Mesenchymal stem cell (in vitro differentiated cells and primary cell): ENCODE measurements at places on chromosomes 16 and 17.

- no peak overlapping the region for H3K27ac ChIP-seq
- H3K4me1 ChIP-seq, result peaks cover 5% of the 10 kb centered on the region
- H3K4me3 ChIP-seq, result no peak overlapping the region
Observed at GRCh38 chr16:29756654-29757053, 10.9 kb upstream of the C16orf54 start.

GRCh38 chr17:40100669-40101366 lies 429 bp upstream of the NR1D1 start:
- no peaks in the 10 kb centered on the region for H3K27me3 ChIP-seq
- H3K36me3 ChIP-seq, result peaks cover 23% of the 10 kb centered on the region
- peak; percentile 99 for DNase-seq

- no peaks in the 10 kb centered on the region for H3K36me3 ChIP-seq
- no peak for DNase-seq
- H3K27me3 ChIP-seq, result no peaks in the 10 kb centered on the region
- no peak overlapping the region for H3K27ac ChIP-seq
- no peak overlapping the region for H3K4me3 ChIP-seq
Observed at GRCh38 chr17:67452681-67453554, 75.8 kb downstream of the PITPNC1 start.

- DNase-seq, result no peak
- no peak overlapping the region for H3K4me3 ChIP-seq
- H3K27ac ChIP-seq, result no peak overlapping the region
- peaks cover 16% of the 10 kb centered on the region for H3K27me3 ChIP-seq
- H3K36me3 ChIP-seq, result no peaks in the 10 kb centered on the region
Observed at GRCh38 chr17:8822401-8823035, 23.4 kb upstream of the MFSD6L start.

DNA sequence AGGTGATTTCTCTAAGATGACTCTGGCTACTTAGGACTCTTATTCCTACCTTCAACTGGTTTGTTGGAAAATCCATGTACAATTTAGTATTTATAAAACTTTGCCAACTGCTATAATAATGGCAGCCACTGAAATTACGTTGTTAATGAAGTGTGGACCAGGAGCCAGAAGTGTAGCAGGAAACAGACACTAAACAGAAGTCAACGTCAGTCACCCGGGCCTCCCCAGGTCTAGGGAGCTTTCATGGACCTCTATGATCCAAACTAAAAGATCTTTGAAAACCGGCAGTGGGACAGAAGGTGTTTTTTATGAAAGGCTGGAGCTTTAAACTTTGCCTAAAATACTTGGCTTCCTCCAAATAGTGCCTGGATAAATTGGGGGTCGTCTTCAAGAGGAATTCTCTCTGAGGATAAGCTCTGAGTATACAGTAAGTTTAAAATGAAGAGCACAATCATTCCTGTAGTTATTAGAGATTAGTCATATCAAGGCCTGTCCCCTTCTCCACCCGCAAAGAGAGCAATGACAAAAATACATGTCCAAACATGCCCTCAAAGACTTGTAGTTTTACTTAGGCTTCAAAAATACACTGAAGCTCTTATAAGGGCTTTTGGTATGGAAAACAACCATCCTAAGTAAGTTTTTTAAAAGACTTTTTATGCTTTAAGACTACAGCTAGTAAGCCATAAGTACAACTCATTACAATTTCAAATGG lies 34.6 kb downstream of the DCUN1D3 start:
- H3K27me3 ChIP-seq, result no peaks in the 10 kb centered on the region
- H3K36me3 ChIP-seq, result peaks cover 24% of the 10 kb centered on the region
- no peak overlapping the region for H3K4me3 ChIP-seq
- H3K27ac ChIP-seq, result peak overlapping the region; percentile 92

- H3K27me3 ChIP-seq, result no peaks in the 10 kb centered on the region
- H3K27ac ChIP-seq, result no peak overlapping the region
- peaks cover 40% of the 10 kb centered on the region for H3K36me3 ChIP-seq
- no peaks in the 10 kb centered on the region for H3K4me1 ChIP-seq
Observed at GRCh38 chr17:5381542-5381941, 37.9 kb downstream of the NUP88 start.

DNA sequence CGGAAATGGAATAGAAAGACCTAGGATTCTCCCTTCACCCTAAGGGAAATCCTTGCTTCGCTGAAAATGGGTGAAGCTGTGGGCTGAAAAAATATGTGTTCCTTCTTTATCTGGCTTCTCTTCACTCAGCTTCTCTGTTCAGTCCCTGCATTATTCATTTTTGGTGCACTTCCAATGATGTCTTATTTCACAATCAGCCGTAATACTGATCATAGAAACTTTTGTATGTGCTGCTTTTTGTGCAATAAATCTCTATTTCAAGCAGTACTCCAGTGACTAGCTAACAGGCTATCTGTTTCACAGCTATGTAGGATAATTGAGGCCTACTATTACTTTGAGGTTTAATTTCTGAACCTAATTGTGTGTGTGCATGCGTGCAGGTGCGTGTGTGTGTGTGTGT lies 144.6 kb downstream of the FOXL1 start:
- DNase-seq, result no peak
- no peak overlapping the region for H3K4me3 ChIP-seq
- no peaks in the 10 kb centered on the region for H3K4me1 ChIP-seq
- no peaks in the 10 kb centered on the region for H3K36me3 ChIP-seq

DNA sequence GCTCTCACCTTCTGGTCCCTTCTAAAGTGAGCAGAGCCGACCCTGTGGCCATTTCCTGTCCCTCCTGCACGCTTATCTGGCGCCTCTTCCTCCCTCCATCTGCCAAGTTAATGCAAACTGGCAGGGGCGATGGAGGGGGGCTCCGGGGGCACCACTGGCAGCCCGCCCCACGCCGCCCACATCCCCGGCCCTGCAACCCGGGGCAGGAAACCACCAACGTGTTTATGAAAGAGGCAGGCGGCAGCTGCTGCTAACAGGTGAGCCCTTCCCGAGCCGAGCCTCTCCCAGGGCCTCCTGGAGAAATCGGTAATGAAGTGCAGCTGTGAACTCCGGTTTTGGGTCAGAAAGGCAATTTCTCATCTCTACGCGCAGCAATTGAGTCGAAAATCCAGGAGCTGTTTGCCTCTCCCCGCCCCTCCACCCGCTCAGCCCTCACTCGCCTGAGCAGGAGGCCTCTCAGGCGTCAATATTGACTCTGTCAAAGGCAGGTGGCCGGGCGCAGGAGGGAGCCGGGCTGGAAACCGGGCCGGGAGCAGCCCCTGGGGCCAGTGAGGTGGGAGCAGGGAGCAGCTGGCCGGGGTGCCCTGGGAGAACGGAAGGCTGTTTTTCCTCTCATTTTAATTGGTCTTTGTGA lies 164.4 kb upstream of the GSE1 start:
- H3K27ac ChIP-seq, result no peak overlapping the region
- H3K4me3 ChIP-seq, result no peak overlapping the region
- no peaks in the 10 kb centered on the region for H3K27me3 ChIP-seq
- no peak for DNase-seq
- peaks cover 26% of the 10 kb centered on the region for H3K4me1 ChIP-seq

- no peak overlapping the region for H3K27ac ChIP-seq
- no peaks in the 10 kb centered on the region for H3K4me1 ChIP-seq
- H3K4me3 ChIP-seq, result no peak overlapping the region
- no peaks in the 10 kb centered on the region for H3K36me3 ChIP-seq
Observed at GRCh38 chr16:8047736-8048135, 542.6 kb downstream of the TMEM114 start.

- peaks cover 31% of the 10 kb centered on the region for H3K27me3 ChIP-seq
- H3K4me1 ChIP-seq, result peaks cover 3% of the 10 kb centered on the region
- DNase-seq, result no peak
- H3K27ac ChIP-seq, result no peak overlapping the region
- H3K4me3 ChIP-seq, result no peak overlapping the region
- no peaks in the 10 kb centered on the region for H3K36me3 ChIP-seq
Observed at GRCh38 chr17:16878606-16879005, 93.3 kb downstream of the TNFRSF13B start.

DNA sequence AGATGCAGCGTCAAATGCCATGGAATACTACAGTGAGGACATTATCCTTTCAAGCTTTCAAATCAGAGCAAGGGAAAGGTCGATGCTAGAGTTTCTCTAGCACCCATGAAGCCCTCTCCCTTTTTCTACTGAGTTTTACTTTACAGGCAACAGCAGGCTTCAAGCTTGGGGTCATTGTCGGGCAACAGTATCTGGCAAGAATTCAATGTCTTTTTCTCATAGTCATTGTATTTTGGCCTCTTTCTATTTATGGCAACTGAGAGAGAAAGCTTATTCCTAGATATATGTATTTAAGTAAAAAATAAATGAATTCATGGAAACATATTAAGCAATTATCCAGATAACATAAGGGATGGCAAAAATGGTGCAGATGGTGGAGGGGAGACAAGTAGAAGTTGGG lies 364 bp upstream of the CETP start:
- DNase-seq, result no peak
- peaks cover 8% of the 10 kb centered on the region for H3K4me1 ChIP-seq
- no peak overlapping the region for H3K4me3 ChIP-seq
- no peaks in the 10 kb centered on the region for H3K27me3 ChIP-seq
- H3K27ac ChIP-seq, result no peak overlapping the region
- H3K36me3 ChIP-seq, result peaks cover 3% of the 10 kb centered on the region

DNA sequence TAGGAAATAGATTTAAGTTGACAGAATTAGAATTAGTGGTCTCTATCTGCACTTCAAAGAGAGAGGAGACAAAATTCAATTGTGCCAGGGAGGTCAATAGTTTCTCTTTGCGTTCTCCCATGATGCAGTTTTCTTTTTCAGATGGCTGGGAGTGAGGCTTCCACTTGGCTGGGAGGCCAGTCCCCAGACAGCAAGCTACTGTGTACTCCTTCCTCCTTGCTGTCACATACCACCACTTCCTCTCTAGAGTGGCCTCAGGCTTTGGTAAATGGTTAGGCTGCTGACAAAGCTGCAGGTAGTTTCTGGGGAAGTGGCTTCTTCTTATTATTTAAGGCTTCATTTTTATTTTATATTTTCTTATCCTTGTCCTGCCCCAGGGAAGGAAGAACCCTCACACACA lies 106.2 kb upstream of the HS3ST4 start:
- DNase-seq, result no peak
- H3K27ac ChIP-seq, result no peak overlapping the region
- H3K27me3 ChIP-seq, result no peaks in the 10 kb centered on the region

GRCh38 chr17:3531266-3532101 lies 26.1 kb downstream of the TRPV3 start:
- H3K4me1 ChIP-seq, result peaks cover 17% of the 10 kb centered on the region
- no peak overlapping the region for H3K27ac ChIP-seq
- no peak for DNase-seq
- peaks cover 15% of the 10 kb centered on the region for H3K36me3 ChIP-seq
- H3K4me3 ChIP-seq, result no peak overlapping the region

DNA sequence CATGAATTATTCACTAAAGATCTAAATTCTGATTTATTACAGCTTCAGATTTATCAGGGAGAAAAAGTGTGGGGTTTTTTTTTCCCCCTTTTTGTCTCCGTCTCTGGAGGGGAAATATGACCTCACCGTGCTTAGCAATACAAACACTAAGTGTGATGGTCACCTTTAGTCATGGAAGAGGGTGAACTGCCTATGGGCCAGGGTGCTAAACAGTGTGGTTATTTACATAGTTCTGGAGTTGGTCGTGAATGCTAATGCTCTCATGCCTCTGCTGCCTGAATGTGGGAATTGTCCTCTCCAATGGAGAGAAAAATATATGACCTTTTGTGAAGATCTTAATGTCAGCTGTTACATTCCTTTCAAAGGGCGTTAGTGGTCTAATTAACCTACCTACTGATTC lies 44.8 kb upstream of the MSI2 start:
- H3K4me1 ChIP-seq, result no peaks in the 10 kb centered on the region
- H3K4me3 ChIP-seq, result no peak overlapping the region
- H3K36me3 ChIP-seq, result no peaks in the 10 kb centered on the region
- H3K27ac ChIP-seq, result no peak overlapping the region

DNA sequence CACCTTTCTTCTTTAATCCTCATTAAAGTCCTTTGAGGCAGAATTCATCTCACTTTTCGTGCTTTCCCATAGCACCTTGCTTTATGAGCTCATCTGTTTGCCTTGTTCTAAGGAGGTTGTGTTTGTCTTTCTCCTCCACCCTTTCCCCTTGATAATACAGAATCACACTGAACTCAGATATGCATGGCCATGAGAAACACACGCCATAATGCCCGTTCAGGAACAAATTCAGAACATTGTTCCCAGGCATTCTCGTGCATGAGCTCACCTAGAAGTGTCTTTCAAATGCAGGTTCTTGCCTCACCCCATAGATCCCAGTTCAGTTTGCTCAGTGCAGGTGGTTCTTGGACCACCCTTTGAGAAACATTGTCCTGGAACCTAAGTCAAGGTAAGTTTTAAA lies 71.1 kb downstream of the TMEM114 start:
- no peaks in the 10 kb centered on the region for H3K27me3 ChIP-seq
- no peaks in the 10 kb centered on the region for H3K36me3 ChIP-seq
- H3K4me1 ChIP-seq, result no peaks in the 10 kb centered on the region
- H3K27ac ChIP-seq, result no peak overlapping the region
- no peak overlapping the region for H3K4me3 ChIP-seq

DNA sequence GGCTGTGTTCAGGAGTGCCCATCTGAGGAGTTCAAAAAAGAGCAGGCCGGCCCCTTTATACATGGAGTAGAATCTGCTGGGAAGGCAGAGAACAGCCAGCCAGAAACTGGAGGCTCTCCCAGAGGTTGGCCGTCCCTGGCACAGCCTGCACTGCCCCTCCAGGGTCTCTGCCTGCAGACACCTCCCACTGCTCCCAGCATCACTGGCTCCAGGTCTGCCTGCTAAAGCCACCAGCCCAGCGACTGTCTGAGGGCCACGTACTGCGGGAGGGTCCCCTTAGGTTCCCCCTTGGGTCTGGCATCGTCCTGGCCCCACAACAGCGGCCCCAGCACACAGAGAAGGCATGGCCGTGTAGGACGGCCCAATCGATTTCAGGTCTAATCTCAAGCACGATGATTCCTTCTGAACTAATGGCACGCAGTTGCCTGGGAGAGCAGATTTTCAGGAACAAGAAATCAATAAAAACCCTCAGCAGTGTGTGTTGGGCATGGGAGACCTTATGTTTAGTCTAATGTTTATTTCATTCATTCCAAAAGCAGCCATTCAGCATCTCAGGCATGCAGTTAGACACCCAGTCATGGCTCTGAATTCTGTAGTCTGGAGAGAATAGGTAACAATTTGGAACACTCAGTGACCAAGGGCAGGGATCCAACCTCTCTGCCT lies 95.6 kb downstream of the PGS1 start:
- H3K4me3 ChIP-seq, result no peak overlapping the region
- no peak for DNase-seq
- no peaks in the 10 kb centered on the region for H3K4me1 ChIP-seq
- H3K27ac ChIP-seq, result no peak overlapping the region
- H3K36me3 ChIP-seq, result no peaks in the 10 kb centered on the region
- peaks cover 63% of the 10 kb centered on the region for H3K27me3 ChIP-seq

GRCh38 chr17:76076146-76076764 lies 1.7 kb downstream of the GALR2 start:
- peaks cover 69% of the 10 kb centered on the region for H3K27me3 ChIP-seq
- H3K36me3 ChIP-seq, result no peaks in the 10 kb centered on the region
- H3K27ac ChIP-seq, result no peak overlapping the region
- no peak overlapping the region for H3K4me3 ChIP-seq
- DNase-seq, result no peak

- H3K27ac ChIP-seq, result no peak overlapping the region
- no peaks in the 10 kb centered on the region for H3K27me3 ChIP-seq
- H3K4me3 ChIP-seq, result no peak overlapping the region
- H3K4me1 ChIP-seq, result peaks cover 8% of the 10 kb centered on the region
- no peaks in the 10 kb centered on the region for H3K36me3 ChIP-seq
Observed at GRCh38 chr17:77266213-77266612, 125.4 kb downstream of the SEC14L1 start.
